ENCODE measurements at places on chromosomes 6 and 20.

GRCh38 chr20:52312132-52312729 lies 120.7 kb upstream of the ZFP64 start:
- no peak for DNase-seq

- DNase-seq: peak; percentile 90
Observed at GRCh38 chr6:41505122-41506049, 40.8 kb upstream of the FOXP4 start.

DNA sequence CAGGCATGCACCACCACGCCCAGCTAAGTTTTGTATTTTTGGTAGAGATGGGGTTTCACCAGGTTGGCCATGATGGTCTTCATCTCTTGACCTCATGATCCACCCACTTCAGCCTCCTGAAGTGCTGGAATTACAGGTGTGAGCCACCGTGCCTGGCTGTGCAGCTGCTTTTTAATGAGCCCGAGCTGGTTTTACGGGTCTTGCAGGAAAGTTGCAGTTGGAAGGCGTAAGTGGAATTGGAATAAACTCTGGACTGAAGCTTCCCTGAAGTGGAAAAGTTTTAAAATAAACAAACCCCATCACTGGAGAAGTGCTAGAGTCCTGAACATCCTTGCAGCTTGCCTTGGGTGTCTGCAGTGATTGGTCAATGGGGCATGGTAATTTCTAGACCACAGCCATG lies 40.4 kb downstream of the KIF25 start:
- DNase-seq: no peak

DNA sequence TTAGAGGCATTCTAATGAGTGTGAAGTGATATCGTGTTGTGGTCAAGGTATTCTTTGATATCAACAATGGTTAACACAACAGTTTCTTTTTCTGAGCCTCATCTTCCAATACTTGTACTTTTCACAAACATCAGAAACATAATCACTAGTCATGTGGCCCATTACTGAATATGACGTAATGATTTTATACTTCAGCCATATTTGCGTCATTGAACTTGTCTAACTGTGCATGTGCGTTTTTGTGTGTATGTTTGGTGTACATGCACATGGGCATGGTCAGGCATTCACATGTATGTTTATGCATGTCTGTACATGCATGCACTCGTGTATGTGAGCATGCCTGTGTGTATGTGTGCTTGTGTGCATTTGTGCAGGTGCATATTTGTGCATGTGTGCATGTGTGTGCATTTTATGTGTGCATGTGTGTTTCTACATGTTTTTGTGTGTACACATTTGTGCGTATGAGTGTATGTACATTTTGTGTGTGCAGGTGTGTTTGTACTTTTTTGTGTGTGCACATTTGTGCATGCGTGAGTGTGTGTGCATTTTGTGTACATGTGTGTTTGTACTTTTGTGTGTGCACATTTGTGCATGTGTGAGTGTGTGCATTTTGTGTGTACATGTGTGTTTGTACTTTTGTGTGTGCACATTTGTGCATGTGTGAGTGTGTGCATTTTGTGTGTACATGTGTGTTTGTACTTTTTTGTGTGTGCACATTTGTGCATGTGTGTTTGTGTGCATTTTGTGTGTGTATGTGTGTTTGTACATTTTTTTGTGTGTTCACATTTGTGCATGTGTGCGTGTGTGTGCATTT lies 29.4 kb downstream of the PRR18 start:
- DNase-seq: no peak

- DNase-seq: no peak
Observed at GRCh38 chr6:149856256-149856994, 7.7 kb downstream of the LRP11 start.

- no peak for DNase-seq
Observed at GRCh38 chr20:63005862-63006539, 763 bp downstream of the BHLHE23 start.

DNA sequence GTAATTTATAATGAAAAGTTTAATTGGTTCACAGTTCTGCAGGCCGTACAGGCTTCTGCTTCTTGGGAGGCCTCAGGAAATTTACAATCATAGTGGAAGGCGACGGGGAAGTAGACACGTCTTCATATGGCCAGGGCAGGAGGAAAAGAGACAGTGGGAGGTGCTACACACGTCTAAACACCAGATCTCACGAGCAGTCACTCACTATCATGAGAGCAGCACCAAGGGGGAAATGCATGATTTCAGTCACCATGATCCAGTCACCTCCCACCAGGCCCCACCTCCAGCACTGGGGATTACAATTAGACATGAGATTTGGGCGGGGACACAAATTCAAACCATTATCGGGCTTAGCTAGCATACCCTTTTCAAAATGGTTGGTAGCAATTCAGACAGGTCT lies 41.2 kb downstream of the EIF2S2 start:
- DNase-seq: no peak

GRCh38 chr6:159168536-159169192 lies 536 bp upstream of the FNDC1 start:
- DNase-seq: peak; percentile 79

GRCh38 chr6:107186047-107186446 lies 70.7 kb upstream of the BEND3 start:
- no peak for DNase-seq

DNA sequence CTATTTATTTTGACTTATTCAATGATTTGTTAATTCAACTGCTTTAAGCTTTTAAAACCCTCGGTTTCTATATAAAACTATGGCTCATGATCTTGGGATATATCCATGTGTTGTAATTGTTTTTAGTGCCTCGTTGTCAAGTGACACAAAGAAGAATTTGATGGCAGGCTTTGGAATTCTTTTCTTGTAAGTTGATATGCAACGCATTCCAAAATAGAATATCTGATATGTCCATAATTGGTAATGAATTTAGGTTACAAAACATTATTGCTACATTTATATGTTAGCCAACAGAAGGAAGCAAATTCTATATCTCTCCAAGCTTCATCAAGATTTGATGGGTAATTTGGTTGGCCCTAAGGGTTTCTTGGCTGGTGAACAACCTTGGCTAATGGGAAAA lies 220.4 kb upstream of the RIMS1 start:
- no peak for DNase-seq

GRCh38 chr6:33987531-33988021 lies 158.3 kb downstream of the GRM4 start:
- peak; percentile 62 for DNase-seq

GRCh38 chr20:51397137-51397536 lies 145.4 kb downstream of the NFATC2 start:
- no peak for DNase-seq

GRCh38 chr20:36147690-36148089 lies 6.8 kb upstream of the EPB41L1 start:
- no peak for DNase-seq

DNA sequence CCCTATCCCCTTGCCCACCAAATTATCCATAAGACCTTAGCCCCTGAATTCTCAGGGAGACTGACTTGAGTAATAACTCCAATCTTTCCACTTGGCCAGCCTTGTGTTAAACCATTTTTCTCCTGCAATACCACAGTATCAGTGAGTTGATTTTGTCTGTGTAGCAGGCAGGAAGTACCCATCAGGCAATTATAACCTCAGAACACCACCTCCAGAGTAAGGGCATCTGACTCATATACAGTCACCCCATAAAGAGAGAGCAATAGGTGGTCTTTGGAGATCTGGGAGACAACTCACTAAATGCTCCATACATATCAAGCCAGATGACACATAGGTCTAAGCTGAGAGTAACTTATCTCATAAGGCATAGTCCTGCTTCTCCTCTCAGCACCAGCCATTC lies 83.7 kb downstream of the FILIP1 start:
- no peak for DNase-seq

DNA sequence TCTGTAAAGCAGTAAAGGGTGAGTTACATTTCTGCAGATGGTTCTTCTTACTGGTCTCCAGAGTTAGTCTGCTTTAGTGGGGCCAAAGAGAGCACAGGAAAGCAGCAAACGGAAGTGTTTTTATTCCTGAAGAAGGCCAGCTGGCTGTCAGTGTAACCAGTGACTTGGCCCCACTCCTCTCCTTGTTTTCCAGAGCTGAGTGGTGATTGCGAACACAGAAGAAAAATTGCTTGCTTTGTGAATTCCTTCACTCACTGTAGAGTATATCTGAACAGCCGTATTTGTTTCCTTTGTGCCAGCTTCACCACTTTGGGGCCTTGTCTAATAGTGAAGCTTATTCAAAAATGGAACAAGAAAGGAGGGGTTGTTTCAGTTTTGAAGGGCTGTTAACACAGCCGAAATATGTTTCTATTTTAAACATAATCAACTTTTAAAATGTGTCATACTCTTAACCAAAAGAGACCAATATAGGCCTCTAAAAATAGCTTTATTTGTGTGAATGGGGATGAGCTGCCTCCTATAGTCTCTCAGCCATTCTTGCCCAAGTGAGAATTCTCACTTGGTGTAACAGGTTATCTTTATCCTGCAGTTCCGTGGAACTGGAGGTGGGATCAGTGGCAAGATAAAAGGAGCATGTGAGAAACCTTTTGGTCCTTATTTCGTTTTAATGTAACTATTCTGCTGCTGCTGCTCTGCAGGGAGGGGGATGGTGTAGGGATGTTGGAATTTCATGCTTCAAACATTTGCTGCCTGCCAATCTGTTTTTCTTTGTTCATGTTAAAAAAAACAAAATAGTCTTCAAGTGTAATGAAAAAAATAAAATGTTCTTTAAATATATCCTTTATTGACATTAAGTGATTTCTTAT lies 37.8 kb downstream of the ZC2HC1B start:
- peak; percentile 78 for DNase-seq

- DNase-seq: no peak
Observed at GRCh38 chr20:41848180-41848579, 230.0 kb upstream of the CHD6 start.

GRCh38 chr6:21264288-21265033 lies 329.1 kb upstream of the SOX4 start:
- no peak for DNase-seq

DNA sequence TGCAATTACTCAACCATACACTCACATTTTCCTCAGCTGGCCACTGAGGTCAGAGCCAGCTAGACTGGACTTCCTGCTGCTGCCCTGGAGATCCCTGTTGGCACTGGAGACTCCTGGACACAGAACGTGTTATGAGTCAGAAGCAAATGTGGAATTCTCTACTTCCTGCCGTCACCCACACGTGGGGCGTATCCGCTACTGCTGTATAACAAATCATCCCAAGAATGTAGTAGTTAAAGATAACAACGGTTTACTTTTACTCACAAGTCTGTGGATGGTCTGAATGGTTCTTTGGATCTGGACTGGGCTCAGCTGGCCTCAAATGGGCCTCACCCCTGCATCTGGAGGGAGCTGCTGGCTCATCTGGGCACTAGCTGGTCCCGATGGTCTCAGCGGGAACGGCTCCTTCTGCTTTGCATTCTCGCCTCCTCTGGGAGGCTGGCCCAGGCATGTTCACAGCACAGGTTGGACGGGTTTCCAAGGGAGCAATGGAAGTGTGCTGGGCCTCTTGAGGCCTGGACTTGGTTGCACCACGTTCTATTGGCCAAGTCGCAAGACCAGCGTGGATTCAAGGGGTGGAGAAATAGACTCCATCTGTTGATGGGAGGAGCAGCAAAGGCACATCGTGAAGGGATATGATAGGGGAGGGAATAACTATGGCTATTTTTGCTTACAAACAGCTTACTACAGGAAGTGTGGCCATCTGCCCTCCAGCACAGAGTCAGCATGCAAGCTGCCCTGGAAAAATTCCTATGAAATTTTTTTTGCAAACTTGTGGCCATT lies 118.5 kb downstream of the SNX5 start:
- no peak for DNase-seq

- DNase-seq: no peak
Observed at GRCh38 chr6:17957904-17958620, 29.4 kb downstream of the KIF13A start.

DNA sequence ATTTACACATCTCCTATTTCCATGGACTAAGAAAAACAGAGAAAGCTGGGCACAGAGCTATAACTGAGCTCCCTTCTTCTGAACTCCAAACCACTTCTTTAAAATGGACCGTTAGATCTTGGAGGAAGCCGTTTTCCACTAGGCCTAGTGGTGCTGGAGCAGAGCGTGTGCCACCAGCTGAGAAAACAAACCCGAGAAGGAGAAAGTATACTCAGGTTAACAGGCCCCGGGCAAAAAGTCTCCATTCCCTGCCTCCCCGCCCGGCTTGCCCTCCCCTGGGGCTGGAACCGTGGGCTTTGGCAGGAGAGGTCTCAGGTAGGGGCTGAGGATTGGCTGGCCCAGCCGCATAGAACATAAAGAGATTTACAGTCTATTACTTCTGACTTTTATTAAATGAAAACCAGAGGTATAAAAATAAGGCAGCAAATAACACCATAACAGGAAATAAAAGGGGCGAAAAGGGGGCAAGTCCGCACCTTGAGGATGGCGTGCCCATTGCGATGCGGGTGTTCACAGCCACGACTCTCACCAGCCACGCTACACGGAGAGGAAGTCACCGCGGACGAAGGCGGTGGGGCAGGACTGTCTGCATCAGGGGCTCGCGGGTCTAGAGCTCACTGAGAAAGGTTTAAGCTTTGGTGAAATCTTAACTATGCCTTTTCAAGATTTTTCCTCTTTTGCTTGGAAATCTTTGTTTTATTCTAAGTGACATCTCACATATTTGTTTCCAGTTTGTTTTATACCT lies 191.2 kb upstream of the GMDS start:
- peak; percentile 33 for DNase-seq

DNA sequence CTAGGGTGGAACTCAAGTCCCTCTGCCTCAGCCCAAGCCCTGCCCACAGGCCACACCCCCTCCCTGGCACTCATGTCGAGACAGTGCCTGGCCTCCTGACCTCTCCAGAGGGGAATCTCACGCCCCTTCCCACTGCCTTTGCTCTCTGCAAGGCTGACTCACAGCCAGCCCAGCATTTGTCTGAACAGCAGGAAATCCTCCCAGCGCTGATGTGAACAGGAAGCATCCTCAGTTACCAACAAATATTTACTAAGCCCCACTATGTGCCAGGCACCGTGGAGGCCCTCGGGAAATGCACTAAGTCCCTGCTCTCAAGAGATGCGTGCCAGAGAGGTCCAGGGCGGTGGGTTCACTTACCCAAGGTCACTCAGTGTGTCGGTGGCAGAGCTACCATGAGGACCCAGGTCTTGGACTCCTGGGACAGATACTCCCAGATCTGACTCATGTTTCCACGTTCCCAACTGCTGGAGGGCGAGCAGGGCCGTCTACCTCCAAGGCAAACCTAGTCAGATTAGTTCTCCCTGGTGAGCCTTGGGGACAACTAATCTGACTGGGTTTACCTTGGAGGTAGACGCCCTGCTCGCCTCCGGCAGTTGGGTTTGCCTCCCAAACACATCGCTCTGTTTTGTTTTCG lies 7.8 kb downstream of the ADA start:
- no peak for DNase-seq

DNA sequence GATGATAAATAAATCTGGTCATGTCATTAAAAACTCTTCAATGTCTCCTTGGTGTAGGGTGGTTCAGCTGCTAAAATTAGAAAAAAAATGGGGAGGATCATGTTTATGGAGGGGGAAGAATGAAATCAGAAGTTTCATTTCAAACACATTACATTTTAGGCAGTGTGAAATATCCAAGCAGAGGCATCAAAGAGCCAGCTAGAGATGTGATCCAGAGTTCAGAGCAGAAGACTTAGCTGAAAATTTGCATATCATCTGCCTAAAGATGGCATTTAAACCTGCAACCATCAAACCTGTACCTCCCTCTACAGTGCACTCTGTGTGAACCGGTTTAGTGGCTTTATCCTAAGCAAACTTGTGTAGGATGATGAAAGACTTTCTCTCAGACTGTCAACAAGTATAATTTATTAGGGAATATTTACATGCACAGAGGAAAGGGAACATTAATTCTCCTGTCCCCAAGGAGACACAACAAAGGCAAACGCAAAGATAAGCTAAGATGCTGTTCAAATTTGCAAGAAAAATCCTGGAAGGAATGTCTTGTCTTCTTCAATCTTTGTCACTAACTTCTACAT lies 84.8 kb upstream of the PLEKHG1 start:
- no peak for DNase-seq

GRCh38 chr20:8464368-8464767 lies 332.3 kb downstream of the PLCB1 start:
- DNase-seq: no peak
